Activated CD4-positive, CD25-positive, alpha-beta regulatory T cell treated with anti-CD3 and anti-CD28 coated beads, Interleukin-2, amount 50 U/mL, for 16 hours (primary cell): ENCODE measurements at places on chromosomes 6 and 20.

DNA sequence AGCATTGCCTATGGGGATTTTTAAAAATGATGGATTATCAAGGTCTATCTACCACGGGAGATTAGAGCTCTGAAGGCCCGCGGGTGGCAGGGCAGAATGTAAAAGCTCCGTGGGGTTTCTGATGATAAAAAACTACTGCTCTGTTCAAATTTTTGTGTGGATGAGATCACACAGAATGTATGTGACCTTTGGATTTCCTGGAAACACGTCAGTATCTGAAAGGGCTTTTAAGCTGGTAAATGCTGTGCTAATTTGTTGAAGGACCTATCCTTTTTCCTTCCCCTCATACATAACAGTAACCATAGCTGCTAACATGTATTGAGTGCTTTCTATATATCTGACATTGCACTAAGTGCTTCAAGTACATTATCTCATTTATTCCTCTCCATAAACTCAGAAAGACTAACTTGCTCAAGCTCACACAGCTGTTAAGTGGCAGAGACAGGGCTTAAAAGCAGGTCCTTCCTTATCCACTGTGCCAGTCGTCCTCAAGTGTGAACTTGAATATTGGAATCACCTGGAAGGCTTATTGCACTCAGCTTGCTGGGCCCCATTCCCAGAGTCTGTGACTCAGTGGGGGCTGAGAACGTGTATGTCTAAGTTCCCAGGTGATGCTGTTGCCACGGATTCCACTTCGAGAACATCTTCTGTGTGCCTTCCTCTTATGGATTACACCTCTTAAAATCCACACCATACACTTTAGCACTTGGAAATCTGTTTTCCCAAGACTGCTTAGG, 1.9 kb upstream of the TMEM242 start:
- no peak for DNase-seq

- DNase-seq = no peak
Measured at GRCh38 chr20:13625304-13625979, 13.3 kb downstream of the TASP1 start.

GRCh38 chr6:166597711-166598440, 11.4 kb upstream of the RAMACL start:
- no peak for DNase-seq

DNA sequence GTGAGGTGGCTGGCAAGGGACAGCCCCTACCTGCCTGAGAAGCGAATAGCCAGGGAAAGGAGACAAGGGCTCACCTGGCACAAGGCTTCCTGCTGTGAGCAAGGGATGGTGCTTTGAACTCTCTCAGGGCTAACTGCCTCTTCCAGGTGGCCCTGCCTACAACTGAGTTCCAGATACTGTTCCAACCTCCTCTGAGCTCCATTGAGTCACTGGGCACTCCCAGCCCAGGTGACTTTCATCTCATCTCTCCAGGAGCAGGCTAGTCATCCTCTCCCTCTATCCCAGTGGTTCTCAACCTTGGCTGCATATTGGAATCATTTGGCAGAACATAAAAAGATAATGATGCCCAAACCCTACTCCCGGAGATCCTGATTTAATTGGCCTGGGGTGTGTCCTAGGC, 374.0 kb upstream of the ZFP64 start:
- DNase-seq = no peak

- DNase-seq = no peak
Measured at GRCh38 chr6:10595731-10596664, 74.8 kb downstream of the GCNT2 start.
